AG09309 (cell line): ENCODE measurements at places on chromosomes 5 and 9.

DNA sequence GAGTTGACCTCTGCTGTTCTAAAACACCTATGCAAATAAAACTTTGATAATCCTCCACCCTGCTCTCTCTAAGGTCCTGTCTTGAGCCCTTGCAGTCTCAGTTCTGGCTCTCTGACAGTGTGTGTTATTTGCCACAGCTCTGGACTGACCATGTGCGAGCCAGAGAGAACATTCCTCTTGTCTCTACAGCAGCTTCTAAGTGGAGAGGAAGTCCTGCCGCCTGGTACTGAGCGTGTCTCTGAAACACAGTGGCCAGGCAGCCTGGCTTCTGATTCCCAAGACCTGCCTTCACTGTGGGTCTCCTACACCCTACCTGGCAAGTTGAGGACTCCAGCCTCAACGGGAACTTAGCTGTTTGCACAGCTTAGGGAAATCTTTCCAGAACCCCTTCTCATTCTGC, 61.6 kb downstream of the ENTREP1 start:
- no peak for DNase-seq

- DNase-seq = no peak
Measured at GRCh38 chr5:142659405-142659804, 26.5 kb downstream of the FGF1 start.

DNA sequence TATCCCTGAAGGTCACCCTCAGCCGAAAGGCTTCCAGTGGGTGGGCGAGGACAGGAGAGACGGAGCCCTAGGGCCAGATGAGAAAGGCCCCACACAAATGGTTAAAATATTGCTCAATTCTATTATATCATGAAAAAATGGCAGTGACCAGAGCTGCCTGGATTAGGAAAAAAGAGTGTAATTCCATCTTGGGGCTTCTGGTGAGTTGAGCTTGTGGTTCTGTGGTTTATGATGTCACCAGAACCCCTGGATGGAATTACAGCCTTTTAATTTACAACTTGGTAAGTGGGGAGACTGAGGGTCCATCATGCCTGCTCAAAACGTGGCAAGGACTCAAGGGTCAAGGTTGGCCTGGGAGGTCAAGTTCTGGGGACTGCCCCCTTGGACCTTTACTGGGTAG, 55.5 kb upstream of the STC2 start:
- no peak for DNase-seq

- no peak for DNase-seq
Measured at GRCh38 chr5:83527722-83528438, 56.3 kb downstream of the VCAN start.

DNA sequence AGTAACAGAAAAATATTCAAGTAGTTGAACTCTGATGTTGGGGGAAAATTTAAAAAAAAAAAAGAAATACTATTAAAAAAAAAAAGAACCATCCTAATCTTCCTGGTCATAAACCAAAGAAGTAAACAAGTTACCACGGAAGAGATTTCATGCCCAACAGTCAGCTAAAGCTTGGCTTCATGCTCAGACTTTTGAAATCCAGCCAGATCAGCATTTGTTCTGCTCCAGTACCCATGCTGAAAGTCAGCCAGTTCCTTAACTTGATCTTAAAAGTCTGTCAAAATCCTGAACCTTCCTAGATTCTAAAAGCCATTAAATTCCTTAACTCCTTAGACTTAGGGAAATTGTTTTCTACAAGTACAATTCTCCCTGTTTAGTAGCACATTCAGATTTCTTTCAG, 908.7 kb upstream of the CDH9 start:
- DNase-seq = no peak

DNA sequence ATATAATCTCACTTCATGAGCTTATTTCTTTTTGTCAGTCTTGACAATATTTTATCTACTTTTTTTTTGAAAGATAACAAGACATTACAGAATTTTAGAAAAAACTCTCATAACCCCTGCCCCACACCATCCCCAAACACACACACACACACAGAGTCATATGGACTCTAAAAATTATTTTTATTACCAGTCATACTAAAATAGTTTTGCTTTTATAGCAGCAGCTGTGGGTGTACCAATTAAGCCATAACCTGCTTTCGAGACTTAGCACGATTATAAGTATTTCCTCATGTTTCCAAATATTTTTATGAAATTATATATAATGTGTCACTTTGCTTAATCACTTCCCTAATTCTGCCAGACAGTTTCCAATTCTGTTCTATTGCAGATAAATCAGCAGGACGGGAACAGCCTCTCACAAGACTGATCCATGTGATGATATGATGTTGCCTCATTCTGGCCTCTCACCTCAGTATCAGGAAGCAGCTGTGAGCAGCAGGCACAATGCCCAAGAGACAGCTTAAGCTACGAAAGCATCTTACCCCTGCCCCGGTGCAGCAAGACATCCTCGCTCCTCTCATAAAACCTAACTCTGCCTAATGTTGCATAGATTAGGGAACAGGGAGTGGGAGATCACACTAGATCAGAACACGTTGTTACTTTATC, 7.0 kb downstream of the PDCL start:
- DNase-seq = no peak

DNA sequence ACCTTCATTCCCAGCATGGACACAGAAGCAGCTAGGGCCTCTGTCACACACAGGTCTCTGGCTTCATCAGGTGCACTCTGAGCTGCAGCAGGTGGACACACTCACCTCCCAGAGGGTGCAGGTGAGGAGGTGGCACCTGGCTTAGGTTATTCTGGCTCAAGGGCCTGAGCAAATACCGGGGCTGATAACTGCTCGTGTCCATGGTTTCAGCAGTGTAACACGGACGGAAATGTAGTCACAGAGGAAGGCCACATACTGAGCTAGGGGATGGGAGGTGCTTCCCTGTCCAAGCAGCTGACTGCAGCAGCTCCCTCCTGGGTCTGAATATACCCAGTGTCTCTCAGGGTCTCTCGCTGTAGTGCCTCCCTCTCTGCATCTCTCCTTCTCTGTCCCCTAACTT, 5.7 kb downstream of the PHF2 start:
- no peak for DNase-seq

DNA sequence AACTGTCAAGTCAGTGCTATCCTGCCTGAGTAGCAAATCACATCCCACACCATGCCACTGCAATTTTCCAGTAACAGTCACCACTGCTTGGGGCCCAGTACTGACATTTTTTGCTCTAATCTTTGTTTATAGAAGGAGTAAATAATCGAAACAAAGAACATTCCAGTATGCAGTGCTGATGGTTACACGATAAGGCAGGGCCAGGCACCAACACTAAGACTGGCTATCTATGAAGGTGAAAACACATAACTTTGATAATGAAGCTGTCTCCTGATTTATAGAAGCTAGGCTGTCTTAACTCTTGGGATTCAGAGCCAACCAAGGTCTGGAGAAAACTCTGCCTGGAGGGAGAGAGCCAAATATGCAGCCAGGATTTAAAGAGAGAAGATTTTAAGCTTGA, 365.3 kb downstream of the BNC2 start:
- no peak for DNase-seq
